ENCODE measurements at places on chromosomes 6 and 20.
A peak's percentile ranks its signal among the peaks of the same experiment; 100 is the strongest.

DNA sequence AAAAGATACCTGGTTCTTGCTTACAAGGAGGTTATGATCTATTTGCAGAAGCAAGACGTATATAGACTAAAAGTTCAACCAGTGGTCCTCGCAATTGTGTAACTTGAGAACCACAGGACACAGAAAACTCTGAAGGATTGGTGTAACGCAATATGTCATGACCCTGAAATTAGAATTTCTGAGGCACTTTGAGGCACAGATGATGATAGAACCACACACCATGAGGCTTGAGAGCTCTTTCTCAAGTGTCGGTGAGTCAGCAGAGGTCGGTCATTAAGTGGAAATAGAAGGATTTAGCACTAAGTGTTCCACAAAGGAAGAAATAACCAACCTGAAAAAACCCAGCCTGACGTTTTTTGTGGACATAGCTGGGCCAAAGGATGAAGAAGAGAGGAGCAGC lies 15.3 kb upstream of the CCN2 start:
- peak; percentile 80 for DNase-seq

DNA sequence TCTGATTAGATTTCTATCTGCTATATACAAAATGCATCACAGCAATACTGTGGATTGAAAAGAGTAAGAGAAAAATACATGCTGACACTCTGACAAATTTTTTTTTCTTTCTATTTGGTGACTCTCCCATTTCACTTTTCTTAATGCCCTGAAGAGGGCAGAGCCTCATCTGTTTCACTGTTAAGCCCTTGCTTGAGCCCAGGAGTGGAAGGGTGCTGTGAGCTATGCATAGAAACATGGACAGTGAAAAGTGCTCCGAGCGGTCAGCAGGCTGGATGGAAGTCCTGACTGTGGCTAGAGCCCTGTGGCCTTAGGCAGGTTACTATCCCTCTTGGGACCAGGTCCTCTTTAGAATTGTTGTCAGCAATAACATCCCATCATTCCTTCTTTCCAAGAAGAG lies 17.4 kb upstream of the CSE1L start:
- no peak for DNase-seq

DNA sequence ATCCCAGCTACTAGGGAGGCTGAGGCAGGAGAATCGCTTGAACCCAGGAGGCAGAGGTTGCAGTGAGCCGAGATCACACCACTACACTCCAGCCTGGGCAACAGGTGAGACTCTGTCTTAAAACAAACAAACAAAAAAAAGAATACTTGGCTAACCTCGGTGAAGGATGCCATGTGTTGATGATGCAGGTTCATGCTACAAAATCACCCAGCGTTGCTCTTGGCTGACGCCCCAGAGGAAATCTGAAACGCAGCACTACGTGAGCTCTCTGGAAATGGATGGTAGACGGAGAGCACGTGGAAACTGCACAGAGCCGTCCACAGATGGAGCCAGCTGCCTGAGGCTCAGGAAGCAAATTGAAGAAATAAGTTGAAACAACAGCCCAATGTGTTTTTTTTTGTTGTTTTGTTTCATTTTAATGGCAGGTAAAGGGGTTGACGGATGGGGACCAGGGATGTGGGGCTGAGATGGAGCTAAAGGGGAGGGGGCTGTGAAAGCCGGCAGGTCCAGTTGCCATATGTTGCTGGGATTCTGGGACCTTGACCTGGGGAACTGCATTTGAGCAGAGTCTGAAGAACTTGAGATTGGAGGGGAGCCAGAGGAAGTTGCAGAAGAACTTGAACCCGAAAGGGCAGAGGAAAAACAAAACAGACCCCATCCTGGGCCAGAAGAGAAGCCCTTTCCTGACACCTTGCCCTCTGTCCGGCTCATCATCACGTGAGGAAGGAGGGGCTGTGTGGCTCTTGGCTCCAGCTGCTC lies 12.8 kb upstream of the MANBAL start:
- peak; percentile 83 for DNase-seq

DNA sequence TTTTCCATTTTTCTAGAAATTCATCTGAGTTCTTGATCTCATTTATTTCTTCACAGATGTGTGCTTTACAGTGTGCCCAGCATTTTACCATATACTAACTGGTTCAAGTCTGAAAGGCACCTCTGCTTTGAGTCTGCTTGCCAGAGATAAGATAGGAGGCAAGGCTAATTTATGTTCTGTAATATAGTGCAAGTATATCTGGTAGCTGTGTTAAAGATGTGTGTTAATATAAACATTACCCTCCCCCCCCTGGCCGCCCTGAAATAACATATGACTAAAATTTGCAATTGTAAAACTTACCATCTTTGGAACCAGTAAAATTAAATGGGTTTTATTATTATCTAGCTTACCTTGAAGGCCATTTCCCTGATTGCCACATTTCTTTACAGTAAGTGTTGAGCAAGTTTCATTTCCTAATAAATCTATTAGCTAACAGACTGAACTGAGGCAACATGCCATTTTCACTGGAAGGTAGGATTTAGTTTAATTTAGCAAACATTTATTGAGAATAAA lies 2.7 kb downstream of the FBXO9 start:
- DNase-seq, result no peak

DNA sequence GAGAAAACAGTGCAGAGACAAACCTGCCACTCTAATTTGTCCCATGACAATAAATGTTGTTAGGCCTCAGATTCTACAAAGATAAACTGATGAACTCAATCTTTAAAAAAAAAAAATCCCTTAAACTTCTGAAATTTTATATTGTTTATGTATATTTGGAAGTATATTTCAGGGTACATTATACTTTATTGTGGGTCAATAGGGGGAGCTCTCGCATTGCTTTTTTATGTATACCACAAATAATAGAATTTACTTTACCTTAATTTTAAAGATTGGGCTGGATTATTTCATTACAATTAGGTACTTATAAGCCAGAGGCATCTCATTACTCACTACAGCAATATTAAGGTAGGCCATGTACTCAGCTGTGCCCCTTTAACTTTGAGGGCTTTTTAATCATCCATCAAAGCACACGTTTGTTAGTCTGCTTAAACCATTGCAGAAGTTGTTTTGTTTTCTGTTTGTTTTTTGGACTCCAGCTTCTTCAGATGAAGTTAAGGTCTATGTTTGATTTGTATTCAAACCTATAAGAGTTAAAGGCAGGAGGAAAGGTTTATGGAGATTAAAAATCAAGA lies 56.3 kb upstream of the EYA4 start:
- DNase-seq, result peak; percentile 41

- peak; percentile 82 for DNase-seq
Measured at GRCh38 chr20:45341939-45342854, 6.0 kb downstream of the SDC4 start.

GRCh38 chr20:47521059-47521808 lies 19.5 kb downstream of the NCOA3 start:
- no peak for DNase-seq

DNA sequence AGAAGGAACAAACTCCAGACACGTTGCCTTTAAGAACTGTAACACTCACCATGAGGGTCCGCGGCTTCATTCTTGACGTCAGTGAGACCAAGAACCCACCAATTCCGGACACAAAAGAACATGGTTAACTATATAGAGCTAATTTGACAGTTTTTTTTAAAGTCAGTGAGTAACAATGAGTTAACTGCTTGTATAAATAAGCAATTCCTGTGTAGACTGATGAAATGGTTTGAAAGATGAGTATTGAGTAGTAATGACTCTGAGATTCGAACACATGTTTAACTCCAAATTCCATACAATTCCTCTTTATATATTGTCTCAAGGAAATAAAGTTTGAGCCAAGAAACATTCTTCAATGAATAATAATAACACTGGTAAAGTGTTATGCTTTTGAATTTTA lies 478.0 kb downstream of the MMUT start:
- no peak for DNase-seq

DNA sequence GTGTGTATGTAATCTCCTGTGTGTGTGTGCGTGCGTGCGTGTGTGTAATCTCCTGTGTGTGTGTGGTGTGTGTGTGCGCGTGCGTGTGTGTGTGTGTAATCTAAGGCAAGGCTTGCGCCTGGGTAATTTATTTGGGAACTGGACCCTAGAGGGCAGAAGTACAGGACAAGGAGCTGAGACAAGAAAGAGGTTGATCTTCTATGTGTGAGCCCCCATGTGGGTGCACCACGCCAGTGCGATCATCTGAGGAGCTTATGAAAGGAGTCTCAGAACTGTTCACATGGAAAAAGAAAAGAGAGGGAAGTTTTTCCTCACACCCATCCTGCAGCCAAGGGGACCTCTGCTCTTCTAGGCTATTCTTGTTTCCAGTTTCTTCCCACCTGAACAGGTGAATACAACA lies 220.1 kb upstream of the GGTLC1 start:
- DNase-seq, result no peak

- no peak for DNase-seq
Measured at GRCh38 chr20:62015540-62016288, 50.0 kb downstream of the TAF4 start.

GRCh38 chr6:159691133-159691962 lies 1.7 kb downstream of the SOD2 start:
- DNase-seq, result peak; percentile 73

DNA sequence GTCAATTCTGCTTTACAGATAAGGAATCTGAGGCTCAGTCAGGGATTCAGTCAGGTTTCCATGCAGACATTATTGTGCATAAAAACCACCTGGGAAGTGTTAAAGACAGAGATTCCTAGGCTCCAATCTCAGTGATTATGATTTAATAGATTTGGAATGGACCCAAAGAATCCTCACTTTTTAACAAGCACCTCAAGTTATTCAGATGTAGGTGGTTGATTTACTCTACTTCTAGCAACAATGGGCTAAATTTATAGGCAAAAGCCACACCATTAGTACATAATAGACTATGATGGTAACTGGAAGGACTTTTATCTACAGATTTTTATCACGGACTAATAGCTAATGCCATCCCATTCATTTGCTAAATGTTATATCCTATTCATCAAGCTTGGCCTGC lies 9.0 kb downstream of the ENPP1 start:
- DNase-seq, result no peak

- no peak for DNase-seq
Measured at GRCh38 chr6:118746825-118747174, 95.4 kb upstream of the CEP85L start.

DNA sequence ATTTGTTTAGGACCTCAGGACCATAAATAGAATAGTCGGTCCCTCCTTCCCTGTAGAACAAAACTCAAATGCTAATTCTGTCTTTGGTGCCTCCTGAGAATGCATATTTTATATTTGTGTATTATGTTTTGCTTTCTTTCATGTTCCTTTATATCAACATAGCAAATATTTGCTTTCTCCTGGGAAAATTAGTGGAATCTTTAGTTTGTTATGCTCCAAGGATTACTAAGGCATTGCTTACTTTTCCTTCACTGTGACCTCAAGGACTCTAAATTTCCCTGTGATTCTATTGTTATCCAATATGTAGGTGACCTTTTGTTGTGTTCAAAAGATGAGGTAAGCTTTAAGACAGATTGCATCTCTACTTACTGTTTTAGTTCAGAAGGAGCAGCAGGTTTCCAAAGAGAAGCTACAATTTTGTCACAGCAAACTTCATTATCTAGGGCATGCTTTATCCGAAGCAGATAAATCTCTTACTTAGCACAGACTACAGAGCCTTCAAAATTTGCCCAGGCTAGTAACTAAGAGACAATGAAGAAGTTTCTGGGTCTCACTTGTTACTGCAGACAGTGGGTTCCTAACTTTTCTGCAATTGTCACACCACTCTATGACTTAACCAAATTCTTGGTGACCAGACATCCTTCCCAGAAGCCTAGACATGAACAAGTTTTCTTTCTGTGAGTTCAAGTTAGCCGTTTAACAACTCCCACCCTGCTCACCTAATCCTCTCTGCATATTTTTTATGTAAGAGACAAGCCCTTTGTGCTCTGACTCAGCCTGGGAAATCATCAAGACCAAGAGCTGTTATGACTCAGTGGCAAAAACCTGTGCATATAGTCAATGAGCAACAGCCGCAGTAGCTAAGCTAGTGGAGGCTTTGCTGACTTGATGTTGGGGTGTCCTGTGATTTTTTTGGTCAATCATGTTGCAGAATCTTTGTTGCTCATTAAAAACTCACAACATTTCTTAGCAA lies 378.8 kb downstream of the QKI start:
- peak; percentile 84 for DNase-seq

DNA sequence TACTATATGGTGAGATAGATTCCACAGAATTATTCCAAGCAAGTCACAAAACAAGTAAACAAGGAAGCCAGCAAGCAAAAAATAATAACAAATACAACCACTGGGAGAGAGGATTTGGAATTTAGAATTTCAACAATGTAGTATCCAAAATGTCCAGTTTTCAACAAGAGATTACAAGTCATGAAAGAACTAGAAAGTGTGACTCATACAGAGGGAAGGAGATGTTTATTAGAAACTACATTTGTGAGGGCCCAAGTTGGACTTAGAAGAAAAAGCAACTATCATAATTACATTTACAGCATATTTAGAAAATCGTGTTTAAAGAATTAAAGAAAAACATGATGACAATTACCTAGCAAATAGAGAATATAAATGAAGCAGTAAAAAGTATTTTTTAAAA lies 494.6 kb upstream of the ID4 start:
- no peak for DNase-seq

GRCh38 chr6:9398767-9399373 lies 963.5 kb upstream of the SLC35B3 start:
- no peak for DNase-seq

DNA sequence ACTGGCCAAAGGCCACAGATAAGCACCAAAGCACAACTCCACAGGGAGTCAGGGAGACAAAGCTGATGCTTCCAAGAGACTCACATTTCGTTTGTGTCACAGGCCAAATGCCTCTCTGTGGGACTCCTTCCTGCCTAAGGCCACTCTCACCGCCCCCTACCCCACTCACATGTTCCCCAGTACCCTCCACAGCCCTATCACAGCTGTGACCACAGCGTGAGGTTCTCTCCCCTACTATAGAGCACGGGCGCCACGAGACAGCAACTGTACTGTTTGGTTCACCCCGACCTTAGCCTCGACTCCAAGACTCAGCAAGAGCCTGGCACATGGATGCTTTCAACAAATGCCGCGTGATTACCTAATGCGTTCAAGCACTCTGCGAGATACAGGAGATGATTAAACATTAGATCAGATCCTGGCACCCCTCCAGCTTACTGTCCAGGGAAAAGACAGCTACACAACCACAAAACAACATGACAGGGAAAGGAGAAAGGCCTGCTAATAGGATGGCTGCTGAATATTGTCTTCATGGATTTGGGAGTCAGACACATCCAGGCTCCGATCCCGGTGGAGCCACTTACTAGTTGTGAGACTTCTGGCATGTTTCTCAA lies 105.5 kb downstream of the AGPAT4 start:
- peak; percentile 89 for DNase-seq

DNA sequence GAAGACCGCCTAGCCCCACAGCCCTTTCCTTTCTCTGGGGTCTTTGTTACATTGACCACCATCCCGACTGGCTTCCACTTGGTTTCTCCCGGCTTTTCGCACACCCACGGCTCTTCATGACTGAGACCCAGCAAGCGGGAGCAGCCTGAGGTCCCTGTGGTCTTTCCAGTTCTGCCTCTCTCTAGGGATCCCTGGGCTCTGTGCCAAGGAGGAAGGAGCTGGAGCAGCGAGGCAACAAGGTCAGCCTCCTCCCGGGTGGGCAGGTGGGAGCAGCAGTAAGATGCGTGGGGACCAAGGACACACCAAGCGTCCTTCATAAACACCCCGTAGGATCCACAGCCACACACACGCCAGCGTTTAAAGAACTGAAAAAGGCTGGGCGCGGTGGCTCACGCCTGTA lies 29.6 kb upstream of the MRGBP start:
- DNase-seq, result no peak

Measured in myocyte (in vitro differentiated cells).